Psoas muscle (tissue), 8 donors: ENCODE measurements at places on chromosomes 5 and 9. TPM values are rescaled to one million over a fixed set of nuclear protein-coding genes. Genes with fewer than 3 reads are reported as not detected.
A peak's percentile ranks its signal among the peaks of the same experiment; 100 is the strongest.

Gene LRRC70
- total RNA-seq = 0.64 TPM

Gene OLFML2A
- 14.9 TPM for total RNA-seq

Gene ENHO
- total RNA-seq = 0.64 TPM

Gene IFNA13
- total RNA-seq = not detected

Gene SIT1
- total RNA-seq = 0.30 TPM

Gene GARIN3
- total RNA-seq = not detected

Gene KLHL3
- total RNA-seq = 2.7 TPM

Gene PCDHA1
- total RNA-seq = not detected

Gene PCDHGA10
- total RNA-seq = 0.86 TPM

Gene SMIM33
- total RNA-seq = not detected

Gene FLT4
- total RNA-seq = 4.0 TPM

Gene SLC25A48
- 1.7 TPM for total RNA-seq

Gene PBX3
- total RNA-seq = 4.6 TPM

Gene FYB1
- 3.2 TPM for total RNA-seq

Gene INSYN2B
- not detected for total RNA-seq

Gene NKD2
- total RNA-seq = 0.83 TPM

Gene LCN6
- 6.3 TPM for total RNA-seq

Gene DMRTA1
- total RNA-seq = 0.38 TPM

Gene OR13C3
- not detected for total RNA-seq

Gene APBA1
- total RNA-seq = 4.2 TPM

Gene SEC24A
- total RNA-seq = 25.2 TPM

DNA sequence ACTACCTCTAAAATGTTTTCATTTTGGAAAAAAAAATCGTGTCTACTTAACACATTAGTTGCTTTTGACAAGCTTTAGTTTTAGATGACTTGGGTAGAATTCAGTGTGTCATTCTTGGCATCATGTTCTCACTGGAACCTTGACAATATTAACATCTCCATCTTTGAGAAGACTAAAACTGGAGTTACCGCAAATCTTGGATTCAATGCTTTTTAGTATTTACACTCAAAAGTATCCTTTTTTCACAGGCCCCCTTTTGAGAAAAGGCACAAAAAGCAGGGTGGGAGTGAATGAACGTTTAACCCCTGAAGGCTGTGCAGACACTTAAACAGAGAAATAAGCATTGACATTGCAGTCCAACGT, 549.1 kb downstream of the CSNK1G3 start:
- no peak for DNase-seq

- no peak for DNase-seq
Measured at GRCh38 chr5:137199966-137200365, 299.2 kb downstream of the SPOCK1 start.

DNA sequence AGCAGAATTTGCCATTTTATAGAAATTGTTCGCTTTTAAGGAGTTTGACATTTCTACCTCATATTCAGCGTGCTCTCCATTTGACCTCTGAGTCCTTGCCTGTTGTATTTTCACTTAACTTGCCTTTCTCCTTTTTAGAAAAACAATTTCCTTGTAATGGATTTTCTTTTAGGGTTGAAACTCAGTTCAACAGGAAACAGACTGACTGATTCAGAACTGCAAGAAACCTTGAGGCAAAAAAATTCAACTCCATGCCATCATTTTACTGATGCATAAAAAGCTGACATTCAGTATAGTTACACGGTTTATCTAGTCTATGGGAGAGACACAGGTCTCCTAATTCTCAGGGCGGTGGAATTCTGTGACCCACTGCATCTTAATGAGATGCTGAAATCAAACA, 59.8 kb downstream of the MRPS30 start:
- DNase-seq = no peak

- DNase-seq = no peak
Measured at GRCh38 chr5:35416217-35416988, 186.1 kb upstream of the PRLR start.

GRCh38 chr9:123609844-123610243, 253.8 kb downstream of the CRB2 start:
- DNase-seq = no peak

DNA sequence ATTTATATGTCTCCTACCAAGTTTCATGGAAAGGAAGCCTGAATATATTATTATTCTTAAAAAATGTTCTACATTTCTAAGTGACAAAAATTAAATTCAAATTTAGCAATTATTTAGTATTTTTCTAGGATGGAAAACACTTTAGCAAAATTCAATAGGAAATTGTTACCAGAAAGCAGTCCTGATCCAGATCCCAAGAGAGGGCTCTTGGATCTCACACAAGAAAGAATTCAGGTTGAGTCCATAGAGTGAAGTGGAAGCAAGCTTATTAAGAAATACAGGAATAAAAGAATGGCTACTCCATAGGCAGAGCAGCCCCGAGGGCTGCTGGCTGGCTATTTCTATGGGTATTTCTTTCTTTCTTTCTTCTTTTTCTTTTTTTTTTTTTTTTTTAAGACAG, 44.7 kb downstream of the LRRC70 start:
- DNase-seq = no peak

DNA sequence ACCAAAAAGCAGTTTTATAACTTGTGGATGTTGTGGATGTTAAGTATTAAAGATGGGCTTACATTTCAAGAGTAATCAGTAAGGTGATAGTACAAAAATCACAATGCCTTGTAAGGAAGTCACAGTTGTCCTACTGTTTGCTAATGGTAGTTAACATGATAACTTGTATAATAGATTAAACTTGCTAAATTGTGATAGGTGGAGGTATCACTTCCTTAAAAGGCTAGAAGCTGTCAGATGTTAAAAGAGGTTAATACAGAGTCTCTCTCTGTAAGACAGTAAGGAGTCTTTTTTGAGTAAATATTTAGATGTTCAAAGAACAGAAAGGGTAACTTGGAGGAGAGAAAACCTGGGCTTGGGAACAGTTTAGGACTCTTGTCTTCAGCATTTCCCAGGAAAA, 14.2 kb upstream of the MACIR start:
- no peak for DNase-seq

GRCh38 chr9:134570711-134571325, 70.8 kb upstream of the COL5A1 start:
- DNase-seq = no peak

- no peak for DNase-seq
Measured at GRCh38 chr9:78858266-78858665, 561.3 kb downstream of the PSAT1 start.

DNA sequence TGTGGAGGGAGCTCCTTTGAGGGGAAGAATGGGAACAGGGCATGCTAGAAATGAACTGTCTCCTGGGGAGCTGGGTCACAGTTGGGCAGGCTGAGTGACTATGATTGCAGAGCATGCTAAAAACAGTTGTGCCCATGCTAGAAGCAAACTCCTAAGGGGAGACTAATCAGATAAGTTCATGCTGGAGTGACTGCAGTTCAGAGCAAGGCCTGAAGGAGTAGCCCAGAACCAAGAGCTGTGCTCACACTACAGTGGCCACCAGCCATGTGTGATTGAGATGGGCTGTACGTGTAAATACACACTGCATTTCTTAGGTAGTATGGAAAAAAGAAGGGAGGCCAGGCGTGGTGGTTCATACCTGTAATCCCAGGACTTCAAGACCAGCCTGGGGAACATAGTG, 10.3 kb upstream of the AK1 start:
- no peak for DNase-seq

GRCh38 chr5:10161778-10162177, 87.9 kb downstream of the ATPSCKMT start:
- DNase-seq = no peak

DNA sequence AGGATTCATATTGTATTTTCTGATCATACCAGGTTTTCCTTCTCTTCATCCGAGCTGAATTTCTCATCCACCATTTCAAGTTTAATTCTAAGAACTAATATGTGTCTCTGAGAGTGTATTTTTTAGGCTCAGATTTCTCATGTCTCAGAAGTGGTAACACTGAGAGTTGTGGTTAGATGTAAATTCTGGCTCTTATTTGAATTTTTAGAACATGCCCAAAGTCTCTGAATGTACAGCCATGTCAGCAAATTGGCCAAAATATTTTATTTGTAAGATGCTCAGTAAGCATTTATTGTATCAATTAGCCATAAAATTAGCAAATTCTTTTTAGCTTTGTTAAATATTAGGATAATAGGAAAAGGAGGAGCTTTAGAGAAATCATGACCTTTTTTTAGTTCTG, 16.6 kb downstream of the SV2C start:
- no peak for DNase-seq

- DNase-seq = no peak
Measured at GRCh38 chr9:135347461-135347860, 132.1 kb upstream of the PPP1R26 start.

DNA sequence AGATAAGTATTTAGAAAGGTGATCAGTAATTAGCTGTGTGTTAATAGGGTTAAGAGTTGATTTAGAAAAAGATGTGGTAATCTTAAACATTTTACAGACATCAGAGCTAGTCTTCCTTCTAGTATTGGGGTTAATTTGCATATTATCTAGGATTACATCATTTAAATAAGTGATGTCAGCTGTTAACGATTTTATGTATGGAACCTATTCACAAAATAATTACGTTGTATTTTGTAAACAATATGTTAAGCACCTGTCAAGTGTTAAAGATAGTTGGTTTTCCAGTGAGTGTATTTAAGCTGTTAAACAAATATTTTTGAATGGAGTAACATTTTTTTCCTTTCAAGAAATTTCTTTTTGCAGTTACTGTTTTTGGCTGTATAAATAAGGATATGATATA, 2.2 kb downstream of the DCP2 start:
- DNase-seq = no peak

GRCh38 chr9:2889023-2889422, 45.1 kb upstream of the PUM3 start:
- no peak for DNase-seq

DNA sequence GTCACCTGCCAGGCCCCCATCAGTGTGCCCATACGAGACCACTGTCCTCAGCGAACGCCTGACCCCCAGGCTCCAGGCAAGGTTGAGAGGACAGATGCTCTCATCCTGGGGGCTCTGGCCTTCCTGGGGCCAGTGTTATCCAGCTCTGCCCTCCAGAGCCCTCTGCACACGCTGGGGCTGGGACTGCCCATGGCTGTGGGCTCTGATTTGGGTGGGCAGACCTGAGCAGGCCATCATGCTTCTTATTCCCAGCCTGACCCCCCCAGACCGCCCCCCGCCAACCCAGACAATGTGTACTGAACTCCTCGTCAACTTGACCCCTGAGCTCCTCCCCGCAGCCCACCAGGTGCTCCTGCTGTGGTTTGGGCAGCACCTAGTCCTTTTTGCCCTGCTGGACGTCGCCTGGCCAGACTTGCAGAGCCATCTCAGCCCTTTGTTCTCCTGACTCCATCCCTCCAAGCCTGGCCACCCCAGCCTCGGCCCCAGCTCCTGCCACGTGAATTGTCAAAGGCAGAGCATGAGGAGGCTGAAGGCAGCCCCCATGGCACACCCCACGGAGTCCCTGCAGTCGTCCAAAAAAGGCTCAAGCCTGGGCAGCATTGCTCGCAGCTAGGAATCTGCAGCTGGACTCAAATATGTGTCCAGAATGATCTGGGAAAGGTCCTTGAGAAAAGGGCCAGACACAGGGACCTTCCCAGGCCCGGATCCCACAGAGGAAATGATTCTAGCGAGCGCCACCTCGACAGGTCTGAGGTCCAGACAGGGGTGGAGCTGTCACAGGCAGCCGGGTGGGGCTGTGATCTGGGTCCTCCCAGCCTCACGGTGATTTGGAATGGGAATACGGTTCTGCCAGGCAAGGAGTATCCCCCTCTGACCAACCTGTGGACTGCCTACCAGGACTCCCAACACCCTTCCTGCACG, 87.0 kb downstream of the ADAMTS2 start:
- DNase-seq = no peak

GRCh38 chr9:123749580-123750202, 180.2 kb downstream of the DENND1A start:
- DNase-seq = no peak

DNA sequence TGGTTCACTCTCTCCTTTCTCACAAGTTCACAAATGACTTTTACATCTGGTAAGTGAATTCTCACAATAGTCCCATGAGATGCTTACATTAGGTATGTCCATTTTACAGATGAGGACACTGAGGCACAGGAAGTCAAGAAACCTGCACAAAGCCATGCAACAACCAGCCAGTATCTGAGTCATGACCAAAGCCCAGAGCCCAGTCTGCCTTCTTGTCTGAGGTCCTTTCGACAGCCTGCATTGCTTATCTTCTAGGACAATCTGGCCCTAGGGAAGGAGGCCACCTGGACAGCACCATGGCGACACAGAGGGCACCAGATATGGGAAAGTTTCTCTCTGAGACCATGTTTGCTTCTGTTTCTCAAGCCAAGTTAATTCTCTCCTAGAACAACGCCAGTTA, 197.1 kb downstream of the NSG2 start:
- no peak for DNase-seq

DNA sequence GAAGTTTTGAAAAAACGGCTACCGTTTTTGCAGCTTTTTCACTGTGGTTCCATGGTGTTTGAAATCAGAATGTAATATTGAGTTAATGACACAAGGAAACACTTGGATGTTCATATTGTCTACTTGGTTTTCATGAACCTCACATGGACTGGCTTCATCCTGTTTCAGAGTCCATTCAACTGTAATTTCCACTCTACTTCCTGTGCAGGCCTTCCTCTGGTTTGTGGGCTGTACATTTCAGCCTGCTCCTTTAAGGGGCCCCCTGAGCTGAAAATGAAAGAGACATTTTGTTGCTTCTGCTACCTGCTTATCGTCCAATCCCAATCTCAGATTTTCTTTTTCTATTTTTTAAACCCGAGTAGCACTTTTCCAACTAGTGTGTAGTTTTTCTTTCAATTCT, 41.8 kb upstream of the CDKN2B start:
- no peak for DNase-seq

GRCh38 chr9:137256362-137256761, 1.2 kb downstream of the NELFB start:
- DNase-seq = no peak

DNA sequence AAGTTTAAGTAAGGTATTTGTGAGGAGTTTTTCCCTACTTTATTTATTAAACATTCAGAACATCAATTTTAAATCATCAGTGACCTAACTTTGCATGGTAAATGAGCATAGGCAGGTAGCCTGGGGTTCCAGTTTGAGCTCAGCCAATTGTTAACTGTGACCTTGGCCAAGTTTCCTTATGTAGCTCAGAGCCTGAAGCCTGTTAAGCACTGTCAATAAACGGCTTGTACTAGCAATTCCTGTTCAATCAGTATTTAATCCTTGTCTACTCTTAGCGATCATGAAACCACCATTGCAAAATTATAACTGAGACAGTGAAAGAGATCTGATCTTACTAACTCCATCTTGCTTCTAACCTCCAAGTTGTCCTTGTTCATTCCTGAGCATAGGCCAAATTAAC, 4.7 kb upstream of the SOWAHA start:
- DNase-seq = no peak

DNA sequence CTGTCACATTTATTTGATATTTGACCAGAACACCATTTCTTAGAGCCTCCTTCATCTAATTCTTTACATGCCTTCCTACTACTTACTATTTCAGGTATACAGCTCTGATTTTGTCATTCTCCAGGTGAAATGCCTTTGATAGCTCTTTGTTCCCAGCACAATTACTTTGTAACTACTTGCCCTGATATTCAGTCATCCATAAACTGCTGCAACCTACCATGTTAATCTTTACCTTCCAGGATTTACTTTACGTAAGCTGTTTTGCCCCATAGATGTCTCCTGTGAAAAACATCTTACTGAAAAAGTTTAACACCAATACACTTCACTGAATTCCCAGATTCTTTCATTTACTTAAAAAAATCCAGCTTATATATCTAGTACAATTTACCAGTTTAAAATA, 443.8 kb upstream of the CYLC2 start:
- DNase-seq = no peak

- peak; percentile 46 for DNase-seq
Measured at GRCh38 chr9:112751056-112751795, 666 bp downstream of the SNX30 start.
